Activated T-cell treated with anti-CD3 and anti-CD28 coated beads, Interleukin-2, amount 50 U/mL, for 4 hours (primary cell): ENCODE measurements at places on chromosomes 6 and 20. TPM values are rescaled to one million over a fixed set of nuclear protein-coding genes. Genes with fewer than 3 reads are reported as not detected.

- DNase-seq, result no peak
Observed at GRCh38 chr6:147227770-147228320, 23.6 kb downstream of the STXBP5 start.

DNA sequence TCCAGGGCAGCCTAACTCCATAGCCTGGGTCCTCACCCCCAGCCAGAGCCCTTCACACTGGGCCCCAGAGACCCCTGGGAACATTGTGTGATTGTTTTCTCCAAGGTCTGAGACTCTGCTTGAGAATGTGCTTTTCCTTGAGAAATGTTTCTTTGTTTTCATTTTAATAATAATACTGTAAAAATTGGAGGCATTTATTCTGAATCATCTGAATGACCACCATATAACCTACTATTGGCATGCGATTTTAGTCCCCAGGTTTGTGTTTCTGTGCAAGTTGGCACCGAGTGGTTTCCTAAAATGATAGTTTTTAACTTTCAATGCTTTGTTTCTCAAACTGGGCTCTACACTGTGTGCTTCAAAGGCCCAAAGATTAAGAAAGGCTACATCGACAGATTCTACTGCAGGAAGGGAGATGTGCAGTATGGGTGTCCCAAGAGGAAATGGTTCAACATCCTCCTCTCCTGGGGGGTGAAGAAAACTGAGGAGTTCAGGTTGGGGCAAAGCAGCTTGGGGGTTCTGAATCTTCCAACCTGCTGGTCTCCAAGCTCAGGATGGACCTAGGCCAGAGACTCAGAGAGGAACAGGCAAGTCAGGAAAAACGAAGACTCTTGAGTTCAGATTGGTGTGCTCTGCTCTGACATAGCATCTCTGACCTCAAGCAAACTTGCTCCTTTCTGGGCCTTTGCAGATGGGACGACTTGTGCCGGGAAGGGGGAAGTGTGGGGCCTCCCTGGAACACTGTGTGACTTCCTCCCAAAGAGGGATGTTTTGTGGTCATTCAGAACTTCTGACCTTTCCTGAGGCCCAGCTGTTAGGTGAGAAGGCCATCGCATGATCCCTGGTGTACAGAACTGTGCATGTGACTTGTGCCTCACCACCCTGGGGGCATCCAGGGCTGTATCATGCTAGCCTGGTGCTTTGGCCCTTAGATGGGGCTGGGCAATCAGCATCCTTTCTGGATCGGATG lies 31.0 kb downstream of the DAAM2 start:
- DNase-seq, result no peak

- DNase-seq, result no peak
Observed at GRCh38 chr6:129777371-129777770, 67.4 kb upstream of the ARHGAP18 start.

- no peak for DNase-seq
Observed at GRCh38 chr6:87382861-87383260, 24.9 kb upstream of the CFAP206 start.

GRCh38 chr20:5065166-5065878 lies 54.4 kb downstream of the PCNA start:
- DNase-seq, result no peak

The IFNGR1 gene
- total RNA-seq, result 8.9 TPM

The FAM8A1 gene
- 2.6 TPM for total RNA-seq

The GPLD1 gene
- 0.38 TPM for total RNA-seq
